ENCODE measurements at places on chromosomes 4 and X.

- DNase-seq: no peak
Observed at GRCh38 chr4:83413676-83414075, 41.9 kb downstream of the HELQ start.

DNA sequence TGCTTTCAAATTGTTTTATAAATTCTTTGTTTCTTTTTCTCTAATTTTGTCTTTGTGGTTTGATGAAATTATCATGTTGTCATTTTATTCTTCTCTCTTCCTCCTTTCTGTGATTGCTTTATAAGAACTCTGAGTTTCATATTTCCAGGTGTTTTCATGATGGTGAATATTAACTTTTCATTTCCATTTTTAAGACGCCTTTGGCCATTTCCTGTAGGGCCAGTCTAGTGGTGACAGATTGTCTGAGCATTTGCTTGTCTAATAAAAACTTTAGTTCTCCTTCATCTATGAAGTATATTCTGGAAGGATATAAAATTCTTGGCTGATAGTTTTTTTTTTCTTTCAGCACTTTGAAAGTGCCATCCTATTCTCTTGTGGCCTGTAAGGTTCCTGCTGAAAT lies 128.1 kb downstream of the FAM13A start:
- no peak for DNase-seq

DNA sequence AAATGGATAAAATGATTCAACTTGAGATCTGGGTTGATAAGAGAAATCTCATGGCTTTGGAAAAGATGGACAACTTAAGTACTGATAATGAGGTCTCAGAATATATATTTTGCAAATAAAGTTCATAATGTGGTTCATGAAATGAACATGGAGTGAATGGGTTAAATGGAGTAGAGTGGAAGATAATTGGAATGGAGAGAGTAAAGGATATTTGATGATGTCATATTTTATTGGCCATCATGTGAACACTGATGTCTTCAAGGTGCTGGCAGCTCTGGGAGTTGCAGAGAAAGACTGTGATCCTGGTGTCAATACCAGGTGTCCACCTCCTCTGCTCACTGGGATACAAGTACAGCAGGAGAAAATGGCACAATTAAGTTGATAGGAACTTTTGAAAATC lies 133.9 kb upstream of the ZXDA start:
- no peak for DNase-seq

- no peak for DNase-seq
Observed at GRCh38 chrX:4935846-4936245, 1222.4 kb upstream of the PRKX start.
